Bronchus fibroblast of lung (primary cell): ENCODE measurements at places on chromosomes 2 and 18. TPM values are rescaled to one million over a fixed set of nuclear protein-coding genes. Genes with fewer than 3 reads are reported as not detected.

The RGPD3 gene
- total RNA-seq = under 0.01 TPM in 1 of 2 replicates, not detected in the other

The XIRP2 gene
- total RNA-seq = under 0.01 and 0.17 TPM in 2 replicates

The RAX gene
- total RNA-seq = not detected in 2 replicates

The RPS27A gene
- 1,202 and 1,279 TPM in 2 replicates for total RNA-seq

The CNNM3 gene
- 3.7 and 3.9 TPM in 2 replicates for total RNA-seq

The BMP10 gene
- total RNA-seq = not detected in 2 replicates

The STAM2 gene
- 20.1 and 25.1 TPM in 2 replicates for total RNA-seq

The ALPI gene
- not detected in 2 replicates for total RNA-seq

The PMAIP1 gene
- total RNA-seq = 33.0 and 33.9 TPM in 2 replicates

The HOXD10 gene
- not detected in 2 replicates for total RNA-seq

The SCN3A gene
- total RNA-seq = 0.15 and 0.17 TPM in 2 replicates

The KCNIP3 gene
- 2.0 and 2.5 TPM in 2 replicates for total RNA-seq

The FEV gene
- total RNA-seq = not detected in 2 replicates

The COL4A4 gene
- total RNA-seq = under 0.01 and 0.15 TPM in 2 replicates

The RHOB gene
- 130 and 145 TPM in 2 replicates for total RNA-seq

The UGT1A4 gene
- not detected in 2 replicates for total RNA-seq

The RSAD2 gene
- under 0.01 TPM in 1 of 2 replicates, not detected in the other for total RNA-seq

The SCYGR7 gene
- total RNA-seq = not detected in 2 replicates

The PDCD1 gene
- total RNA-seq = not detected in 2 replicates

The ZSWIM2 gene
- under 0.01 TPM in 1 of 2 replicates, not detected in the other for total RNA-seq

The SLC4A5 gene
- total RNA-seq = under 0.01 TPM in 1 of 2 replicates, not detected in the other

The MBOAT2 gene
- total RNA-seq = 16.5 and 18.7 TPM in 2 replicates

The APCDD1 gene
- 2.2 and 3.5 TPM in 2 replicates for total RNA-seq

The C2orf78 gene
- total RNA-seq = not detected in 2 replicates

The TUBA4B gene
- not detected in 2 replicates for total RNA-seq

The PLGLB1 gene
- total RNA-seq = not detected in 2 replicates

The TSPYL6 gene
- total RNA-seq = not detected in 2 replicates

The CYP1B1 gene
- total RNA-seq = 81.6 and 86.6 TPM in 2 replicates

The LAMA1 gene
- total RNA-seq = 6.2 and 7.0 TPM in 2 replicates

The ZBTB14 gene
- total RNA-seq = 6.9 and 7.7 TPM in 2 replicates

The OTOS gene
- total RNA-seq = not detected in 2 replicates

The PLGLB2 gene
- total RNA-seq = 0.89 TPM in 1 of 2 replicates, not detected in the other

The CWC22 gene
- 10.1 and 10.6 TPM in 2 replicates for total RNA-seq

The SH3RF3 gene
- total RNA-seq = 9.8 and 10.0 TPM in 2 replicates

The ITPRIPL1 gene
- total RNA-seq = 3.7 and 4.2 TPM in 2 replicates

The ATAD2B gene
- total RNA-seq = 1.5 TPM in 2 replicates

The FOXD4L1 gene
- not detected in 2 replicates for total RNA-seq

The DNAJC27 gene
- total RNA-seq = 1.0 and 2.9 TPM in 2 replicates

The METTL8 gene
- total RNA-seq = 14.0 and 18.7 TPM in 2 replicates

The SLC16A14 gene
- total RNA-seq = 0.89 and 1.0 TPM in 2 replicates

The LRATD1 gene
- 1.0 and 1.3 TPM in 2 replicates for total RNA-seq

The DNAH6 gene
- total RNA-seq = under 0.01 and 0.34 TPM in 2 replicates

The HTR2B gene
- total RNA-seq = under 0.01 and 0.30 TPM in 2 replicates

The ARHGAP15 gene
- not detected in 2 replicates for total RNA-seq

The CERS6 gene
- total RNA-seq = 10.1 and 11.4 TPM in 2 replicates

The CD207 gene
- total RNA-seq = not detected in 2 replicates

The HADHB gene
- total RNA-seq = 66.9 and 67.4 TPM in 2 replicates

The ELOA2 gene
- not detected in 2 replicates for total RNA-seq

The COBLL1 gene
- 0.67 and 0.74 TPM in 2 replicates for total RNA-seq

The LYG1 gene
- total RNA-seq = 0.45 TPM in 1 of 2 replicates, not detected in the other

The PLA2R1 gene
- total RNA-seq = 1.3 and 1.5 TPM in 2 replicates

The AQP12B gene
- not detected in 2 replicates for total RNA-seq

The RGPD8 gene
- 1.6 and 2.4 TPM in 2 replicates for total RNA-seq

The SERPINB12 gene
- total RNA-seq = not detected in 2 replicates

The C1QL2 gene
- total RNA-seq = not detected in 2 replicates

The KIF1A gene
- 0.17 TPM in 1 of 2 replicates, not detected in the other for total RNA-seq

The HOXD4 gene
- not detected in 2 replicates for total RNA-seq

The DPYSL5 gene
- total RNA-seq = not detected in 2 replicates

The MYO7B gene
- under 0.01 TPM in 1 of 2 replicates, not detected in the other for total RNA-seq
